ENCODE measurements at places on chromosomes 7 and 10.
A peak's percentile ranks its signal among the peaks of the same experiment; 100 is the strongest.

- no peak for DNase-seq
These were observed 16.1 kb downstream of the OGDH start for GRCh38 chr7:44622342-44623151.

DNA sequence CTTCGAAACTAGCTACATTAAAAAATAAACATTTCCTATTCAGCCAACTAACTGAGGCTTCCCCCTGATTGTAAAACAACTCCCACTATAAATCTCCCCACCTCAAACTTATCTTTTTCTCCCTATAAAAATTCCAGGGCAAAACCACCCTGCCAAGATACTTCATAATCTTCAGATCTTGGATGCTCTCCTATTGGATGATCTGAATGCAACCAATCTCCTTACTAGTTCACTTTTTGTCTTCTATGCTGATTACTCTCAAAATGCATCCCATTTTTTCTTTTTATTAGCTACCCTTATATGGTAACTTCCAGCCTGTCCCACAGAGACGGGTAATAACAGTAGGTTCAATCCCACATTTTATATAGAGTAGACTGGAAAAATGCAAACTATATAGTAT lies 15.0 kb upstream of the PRSS58 start:
- DNase-seq = no peak

DNA sequence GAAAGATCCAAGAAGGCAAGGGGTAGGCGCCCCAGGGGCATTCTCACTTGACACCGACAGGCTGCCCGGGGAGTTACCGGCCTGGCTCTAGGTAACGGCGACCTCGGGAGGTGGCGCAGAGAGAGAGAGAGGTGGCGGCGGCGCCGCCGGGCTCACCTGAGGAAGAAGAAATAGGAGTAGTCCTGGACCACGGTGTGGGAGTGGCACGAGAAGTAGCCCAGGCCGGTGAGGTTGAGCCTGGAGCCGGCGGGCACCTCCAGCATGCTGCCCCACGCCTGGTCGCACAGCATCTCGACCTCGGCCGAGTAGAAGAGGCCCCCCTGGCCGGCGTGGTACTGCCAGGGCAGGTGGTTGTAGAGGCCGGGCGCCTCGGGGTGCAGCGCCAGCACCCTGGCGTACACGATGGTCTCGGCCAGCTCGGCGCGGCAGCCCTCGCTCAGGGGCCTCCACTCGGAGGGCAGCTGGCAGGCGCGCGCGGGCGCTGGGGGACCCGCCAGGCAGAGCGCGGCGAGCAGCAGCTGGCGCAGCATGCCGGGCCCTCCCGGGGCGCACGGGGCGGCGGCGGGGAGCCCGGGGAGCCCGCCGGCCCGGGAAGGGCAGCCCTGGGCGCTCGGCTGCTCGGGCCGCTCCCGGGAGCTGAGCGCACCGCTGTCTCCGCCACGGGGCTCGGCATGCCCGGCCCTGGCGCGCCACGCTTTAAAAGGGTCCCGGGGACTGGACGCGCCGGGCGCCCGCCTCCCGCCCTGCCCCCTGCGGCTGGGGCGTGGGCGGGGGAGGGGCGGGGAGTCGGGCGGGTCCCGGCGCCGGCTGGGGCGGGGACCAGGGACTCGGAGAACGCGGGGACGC lies at the start of gene CCDC3:
Gene CCDC3, minus strand, starts transcription at position 673 of the 846 bp plus-strand sequence. Its CDS starts 143 bp downstream, at position 530.
- no peak for DNase-seq

GRCh38 chr10:44278837-44279324 lies 106.0 kb downstream of the CXCL12 start:
- no peak for DNase-seq

DNA sequence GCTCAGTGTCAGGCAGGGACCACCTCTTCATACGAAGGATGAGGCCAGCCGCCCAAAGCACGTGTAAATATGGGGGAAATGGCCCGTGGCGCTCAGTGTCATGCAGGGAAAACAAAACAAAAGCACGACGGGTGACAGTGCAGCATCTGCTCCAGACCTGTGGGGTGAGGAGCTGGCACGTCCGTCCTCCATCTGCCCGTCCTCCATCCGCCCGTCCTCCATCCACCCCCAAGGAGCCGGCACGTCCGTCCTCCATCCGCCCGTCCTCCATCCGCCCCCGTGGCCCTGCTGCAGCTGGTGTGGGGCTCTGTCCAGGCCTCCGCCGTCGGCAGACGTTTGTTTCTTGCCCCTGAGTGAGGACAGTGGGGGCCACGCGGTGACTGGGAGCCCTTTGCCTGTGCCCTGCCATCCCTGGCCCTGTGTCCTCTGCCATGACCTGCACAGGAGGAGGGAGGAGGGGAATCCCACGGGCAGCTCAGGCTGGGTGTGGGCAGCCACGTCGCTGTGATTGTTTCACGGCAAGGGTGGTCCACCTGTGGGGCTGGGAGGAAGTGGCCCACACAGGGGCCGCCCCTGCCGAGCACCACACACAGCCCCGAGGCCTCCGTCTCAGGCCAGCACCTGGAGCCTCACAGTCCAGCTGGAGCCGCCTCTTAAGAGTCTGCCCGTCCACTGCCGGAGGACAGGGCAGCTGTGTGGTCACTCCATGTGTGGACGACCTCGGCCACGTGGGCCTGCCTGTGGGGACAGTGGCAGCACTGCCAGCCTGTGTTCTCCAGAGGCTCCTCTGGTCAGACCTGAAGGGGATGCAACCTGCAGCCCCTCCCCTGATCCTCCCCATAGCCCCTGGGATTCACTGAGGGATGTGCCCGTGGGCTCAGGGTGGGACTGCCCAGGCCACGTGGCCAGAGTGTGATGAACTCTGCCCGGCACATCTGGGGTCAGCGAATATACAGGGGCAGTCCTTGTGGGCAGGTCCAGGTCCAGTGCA lies 38.2 kb upstream of the DPYSL4 start:
- no peak for DNase-seq

DNA sequence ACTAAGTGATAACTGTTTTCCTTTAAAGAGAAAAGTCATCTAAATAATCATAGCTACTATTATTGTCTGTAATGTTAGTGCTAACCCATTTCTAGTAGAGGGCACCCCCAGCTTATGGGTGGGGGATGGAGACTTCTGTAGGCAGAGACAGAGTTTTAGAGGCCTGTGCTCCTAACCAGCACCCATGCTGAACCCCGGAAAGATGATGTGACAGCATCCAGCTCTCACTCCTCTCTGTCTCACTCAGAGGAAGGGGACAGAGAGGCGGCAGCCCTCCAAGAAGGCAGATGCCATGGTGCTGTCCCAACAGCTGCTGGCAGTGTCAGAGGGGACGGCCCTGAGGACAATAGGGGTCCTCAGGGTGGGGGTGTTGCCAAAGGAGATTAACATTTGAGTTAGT lies 74.4 kb upstream of the PRLHR start:
- no peak for DNase-seq

GRCh38 chr7:151460474-151460855 lies 20.5 kb upstream of the CRYGN start:
- DNase-seq = no peak

- DNase-seq = no peak
These were observed 124.6 kb downstream of the AUTS2 start for GRCh38 chr7:69722843-69723242.

DNA sequence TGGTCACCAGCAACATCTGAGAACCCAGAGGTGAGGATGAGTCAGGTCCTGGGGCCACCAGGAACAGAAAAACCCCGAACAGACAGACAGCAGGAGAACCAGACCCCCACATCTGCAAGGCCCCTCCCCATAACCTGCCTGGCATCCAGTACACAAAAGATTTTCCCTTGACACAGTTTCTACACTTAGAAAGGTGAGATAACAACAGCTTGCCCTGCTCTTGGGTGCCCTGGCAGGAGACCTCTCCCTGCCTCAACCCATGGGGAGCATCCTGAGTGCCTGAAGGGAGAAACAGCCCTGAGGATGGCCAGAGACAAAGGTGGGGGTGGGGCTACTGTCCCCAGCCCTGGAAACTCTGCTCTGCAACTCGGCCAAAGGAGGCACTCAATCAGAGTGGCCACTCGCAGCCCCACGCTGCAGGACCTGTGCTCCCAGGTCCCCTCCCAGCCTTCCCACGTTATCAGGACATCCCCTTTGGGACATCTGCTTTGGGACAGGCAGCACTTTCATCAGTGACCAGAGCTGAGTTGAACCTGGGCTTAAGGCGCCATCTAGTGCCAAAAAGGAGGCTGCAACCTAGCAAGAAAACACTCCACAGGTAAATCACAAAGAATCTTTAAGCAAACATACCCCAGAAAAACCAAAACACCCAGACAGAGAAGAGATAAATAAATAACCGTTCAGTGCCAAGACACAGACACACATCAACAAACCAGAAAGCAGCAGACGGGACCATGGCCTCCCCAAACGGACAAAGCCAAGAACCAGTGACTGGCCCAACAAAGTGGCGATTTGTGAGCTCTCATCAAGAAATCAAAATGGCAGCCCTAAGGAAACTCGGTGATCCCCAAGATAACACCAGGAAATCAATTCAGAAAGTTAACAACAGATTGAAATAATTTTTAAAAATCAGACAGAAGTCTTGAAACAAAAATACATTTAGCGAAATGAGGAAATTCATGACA lies 233.7 kb downstream of the PTPRN2 start:
- peak; percentile 35 for DNase-seq

Measured in Jurkat, Clone E6-1 (cell line).